ENCODE measurements at places on chromosomes 2 and 18.

GRCh38 chr18:13550418-13551304 lies 175.7 kb downstream of the FAM210A start:
- no peak for DNase-seq

- DNase-seq = no peak
These were observed 411.7 kb upstream of the NETO1 start for GRCh38 chr18:73279498-73279897.

GRCh38 chr18:13161276-13161899 lies 57.2 kb upstream of the LDLRAD4 start:
- DNase-seq = no peak

DNA sequence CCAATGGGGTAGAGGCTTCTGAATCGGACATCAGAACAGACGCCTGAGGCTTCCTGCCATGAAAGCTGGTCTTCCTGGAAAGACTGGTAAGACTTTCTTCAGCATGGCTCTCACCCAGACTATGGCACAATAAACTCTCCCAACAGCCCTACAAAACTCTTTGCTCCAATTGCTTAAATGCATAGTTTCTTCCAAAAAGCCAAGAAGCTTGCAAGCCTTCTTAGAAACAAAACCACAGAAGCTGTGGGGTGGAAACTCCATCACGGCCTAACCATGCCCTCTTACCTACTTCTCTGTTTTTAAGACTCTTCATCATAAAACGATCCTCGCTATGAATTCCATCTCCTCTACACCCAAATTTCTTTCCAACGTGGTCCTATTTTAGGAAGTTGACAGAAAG lies 48.2 kb downstream of the PAX8 start:
- no peak for DNase-seq

DNA sequence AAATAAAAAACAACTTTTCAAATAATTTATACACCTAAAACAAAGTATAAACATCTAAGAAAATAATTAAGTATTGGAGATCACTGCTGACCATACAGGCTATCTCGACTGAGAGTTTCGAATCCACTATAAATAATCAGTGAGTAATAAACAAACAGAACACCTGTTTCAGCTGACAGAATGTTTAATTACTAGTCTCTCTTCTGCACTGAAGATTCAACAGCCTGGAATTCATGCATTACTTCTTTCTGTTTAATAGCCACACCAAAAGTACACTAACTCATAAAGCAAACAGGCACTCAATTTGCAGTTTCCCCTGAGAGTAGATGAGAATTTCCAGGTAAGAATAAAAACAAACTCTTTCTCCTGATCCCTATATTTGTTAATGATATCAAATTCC lies 138.5 kb downstream of the RBMS1 start:
- DNase-seq = no peak

GRCh38 chr18:10842861-10843260 lies 306.5 kb downstream of the PIEZO2 start:
- no peak for DNase-seq

GRCh38 chr18:51077217-51077616 lies 47.2 kb downstream of the SMAD4 start:
- no peak for DNase-seq

- DNase-seq = no peak
These were observed 309.0 kb downstream of the GULP1 start for GRCh38 chr2:188600536-188601210.

GRCh38 chr2:96320728-96321622 lies 4.1 kb upstream of the ITPRIPL1 start:
- no peak for DNase-seq

DNA sequence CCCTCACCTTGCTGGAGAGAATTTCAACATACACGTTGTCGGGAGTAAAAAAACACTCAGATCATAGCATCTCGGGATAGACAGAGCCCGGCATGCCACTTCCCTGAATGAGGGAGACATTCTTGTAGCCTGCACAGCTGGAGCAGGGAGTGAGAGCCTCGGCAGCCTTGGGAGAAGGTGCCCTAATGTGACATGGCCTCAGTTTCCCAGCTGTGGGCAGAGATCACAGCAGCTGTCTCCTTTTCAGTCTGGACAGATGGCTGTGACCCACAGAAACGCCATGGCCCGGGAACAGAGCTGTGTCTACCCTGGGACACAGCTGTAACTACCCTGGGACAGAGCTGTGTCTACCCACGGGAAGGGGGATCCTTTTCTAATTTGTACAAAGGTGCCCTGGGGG lies 55.9 kb downstream of the HS1BP3 start:
- no peak for DNase-seq

DNA sequence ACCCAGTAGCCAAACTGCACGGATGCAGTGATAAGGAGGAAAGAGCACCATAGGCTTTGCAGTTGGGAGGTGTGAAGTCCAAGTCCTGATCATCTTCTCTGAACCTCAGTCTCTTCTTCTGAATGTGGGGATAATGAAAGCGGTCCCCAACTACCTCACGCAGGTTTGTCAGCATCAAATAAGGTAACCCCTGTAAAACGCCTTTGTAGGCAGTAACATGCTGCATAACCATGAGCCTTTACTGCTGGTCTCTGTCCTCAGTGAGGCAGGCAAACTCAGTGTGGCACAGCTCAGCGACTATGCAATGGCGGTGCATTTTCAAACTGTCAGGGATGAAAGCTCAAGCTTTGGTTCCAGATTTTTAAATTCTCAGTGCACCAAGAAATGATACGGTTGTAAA lies 46.1 kb downstream of the DNMT3A start:
- DNase-seq = no peak

GRCh38 chr2:166895243-166895642 lies 7.0 kb downstream of the XIRP2 start:
- no peak for DNase-seq

- peak; percentile 34 for DNase-seq
These were observed 157.8 kb downstream of the LDLRAD4 start for GRCh38 chr18:13376298-13376840.

DNA sequence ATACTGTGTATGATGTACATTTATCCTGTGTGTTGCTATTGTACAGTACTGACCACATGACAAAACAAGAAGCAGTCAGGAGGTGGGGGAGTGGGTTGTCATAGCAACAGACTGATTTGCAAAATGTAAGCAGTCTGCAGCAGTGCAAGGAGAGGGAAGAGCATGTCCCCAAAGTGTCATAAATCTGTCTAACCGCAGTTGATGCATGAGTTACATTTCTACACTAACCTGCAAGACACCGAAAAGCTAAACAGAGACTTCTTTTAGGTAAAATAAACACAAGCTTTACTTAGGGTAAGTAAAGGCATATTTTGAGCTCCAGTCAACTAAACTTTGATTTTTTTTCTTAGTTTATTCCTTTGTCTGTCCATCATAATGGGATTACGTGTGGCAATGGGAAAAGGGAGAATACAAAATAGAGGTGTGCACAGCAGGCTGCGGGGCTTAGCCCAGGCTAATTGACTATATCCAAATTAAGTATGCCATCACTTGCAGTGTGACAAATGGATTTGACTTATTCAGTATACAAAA lies 134.5 kb downstream of the MEIS1 start:
- DNase-seq = no peak

- no peak for DNase-seq
These were observed 184.7 kb downstream of the SATB2 start for GRCh38 chr2:199273042-199273511.

GRCh38 chr2:216188956-216189355 lies 79.8 kb downstream of the XRCC5 start:
- no peak for DNase-seq

DNA sequence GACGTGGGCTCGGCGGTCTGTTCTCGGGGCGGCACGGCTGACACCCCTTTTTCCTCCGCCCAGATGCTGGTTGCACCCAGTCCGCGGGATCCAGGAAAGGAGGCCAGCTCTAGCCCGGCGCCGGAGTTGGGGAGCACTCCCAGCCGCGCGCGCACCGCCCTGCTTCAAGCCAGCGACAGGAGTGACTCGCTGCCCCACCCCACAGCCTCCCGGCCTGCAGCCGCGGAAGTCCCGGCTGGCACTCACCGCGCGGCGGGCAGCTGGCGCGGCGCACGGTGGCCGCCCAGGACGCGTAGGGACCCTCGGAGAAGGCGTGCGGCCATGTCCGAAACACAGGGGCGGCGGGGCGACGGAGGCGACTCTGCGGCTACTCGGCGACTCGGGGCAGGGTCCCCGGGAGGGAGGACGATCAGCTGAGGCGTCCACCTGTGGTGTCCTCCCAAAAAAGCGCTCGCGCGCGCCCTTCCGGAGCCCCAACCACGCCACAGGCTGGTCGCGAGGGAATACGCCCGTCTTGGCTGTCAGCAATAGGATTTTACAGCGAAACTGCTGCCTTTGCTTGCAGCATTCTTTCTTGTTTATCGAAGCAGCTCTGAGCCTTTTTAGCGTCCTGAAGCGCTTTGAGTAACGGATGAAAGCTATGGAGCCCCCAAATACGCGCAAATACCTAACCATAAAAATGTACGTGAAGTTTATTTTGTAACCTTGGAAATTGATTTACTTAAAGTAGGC lies at the start of gene ACADL:
TSS of gene ACADL (minus strand) at position 507 of the 732 bp plus-strand sequence. CDS start at position 323, 184 bp downstream.
- no peak for DNase-seq

DNA sequence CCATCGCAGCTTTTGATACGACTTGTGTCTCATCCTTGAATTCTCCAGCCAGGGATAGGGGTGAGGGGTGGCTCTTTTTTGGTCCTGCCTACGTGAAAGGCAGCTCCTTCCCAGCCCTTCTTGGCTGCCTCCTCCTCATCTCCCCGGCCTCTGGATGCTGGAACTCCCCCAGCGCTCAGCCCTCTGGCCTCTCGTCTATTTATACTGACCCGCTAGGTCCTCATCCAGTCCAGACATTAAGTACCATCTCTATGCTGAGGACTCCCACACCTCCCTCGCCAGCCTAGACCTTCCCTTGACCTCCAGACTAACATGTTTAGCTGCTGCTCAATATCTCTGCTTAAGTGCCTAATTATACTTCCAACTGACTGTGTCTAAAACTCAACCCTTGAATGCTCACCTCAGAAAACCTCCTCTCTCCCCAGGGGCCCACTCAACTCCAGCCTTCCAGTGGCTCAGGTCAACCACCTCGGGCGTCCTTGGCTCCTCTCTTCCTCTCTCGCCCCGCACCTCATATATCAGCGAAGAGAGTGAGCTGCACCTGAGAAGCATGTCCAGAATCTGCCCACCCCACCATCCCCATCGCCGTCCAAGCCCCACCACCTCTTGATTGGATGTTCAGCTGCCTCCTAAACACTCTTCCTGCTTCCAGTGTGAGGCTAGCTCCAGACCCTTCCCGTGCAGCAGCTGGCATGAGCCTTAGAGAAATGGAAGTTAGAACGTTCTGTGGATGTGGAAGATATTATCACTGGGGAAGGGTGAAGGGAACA lies 34.8 kb downstream of the TOGARAM2 start:
- no peak for DNase-seq

- DNase-seq = no peak
These were observed 75.8 kb upstream of the NARS1 start for GRCh38 chr18:57697426-57697825.

DNA sequence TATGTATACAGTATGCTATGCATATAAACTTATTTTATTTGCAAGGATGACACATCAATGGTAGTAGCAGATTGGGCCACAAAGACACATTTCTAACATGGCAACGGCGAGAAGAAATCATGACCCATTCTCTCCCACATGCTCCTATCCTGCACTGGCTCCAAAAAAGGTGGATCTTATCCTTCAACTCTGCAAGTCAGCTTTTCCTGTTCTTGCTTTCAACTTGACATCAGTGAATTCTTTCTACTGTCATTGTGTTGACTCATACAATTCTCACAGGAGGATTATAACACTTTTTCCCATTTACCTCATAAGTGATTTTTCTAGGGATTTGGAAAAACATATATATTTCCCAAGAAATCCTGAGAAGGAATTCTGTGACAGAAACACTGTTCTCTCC lies 53.1 kb downstream of the ACVR1 start:
- no peak for DNase-seq

- DNase-seq = no peak
These were observed 75.3 kb upstream of the CHN1 start for GRCh38 chr2:175080479-175080878.

GRCh38 chr2:30221531-30221930 lies 9.8 kb upstream of the LBH start:
- no peak for DNase-seq

- peak; percentile 66 for DNase-seq
These were observed 662 bp downstream of the BZW1 start for GRCh38 chr2:200812122-200813022.
